Stimulated activated CD4-positive, alpha-beta T cell treated with anti-CD3 and anti-CD28 coated beads, Interleukin-12 subunit alpha, Interleukin-12 subunit beta, amount 100 ng/mL, for 4 hours (primary cell): ENCODE measurements at places on chromosomes 5 and 9.
A peak's percentile ranks its signal among the peaks of the same experiment; 100 is the strongest.

DNA sequence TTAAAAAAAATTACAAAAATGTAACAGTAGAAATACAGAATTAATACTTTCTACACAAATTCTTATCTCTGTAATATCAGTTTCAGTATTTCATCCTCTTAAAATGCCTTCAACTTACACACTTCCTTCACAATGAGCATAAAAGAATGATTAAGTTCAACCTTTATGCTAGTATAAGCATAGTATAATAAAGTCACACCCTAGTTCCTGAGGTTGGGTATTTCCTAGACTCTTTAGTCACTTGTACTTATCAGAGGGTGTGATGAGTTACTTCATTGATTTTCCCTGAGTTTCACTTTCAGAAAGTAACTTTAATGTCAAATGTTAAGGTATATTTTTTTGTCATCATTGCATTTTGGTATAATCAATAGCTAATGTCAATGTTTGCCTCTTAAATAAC lies 302.4 kb downstream of the PDE4D start:
- no peak for DNase-seq

DNA sequence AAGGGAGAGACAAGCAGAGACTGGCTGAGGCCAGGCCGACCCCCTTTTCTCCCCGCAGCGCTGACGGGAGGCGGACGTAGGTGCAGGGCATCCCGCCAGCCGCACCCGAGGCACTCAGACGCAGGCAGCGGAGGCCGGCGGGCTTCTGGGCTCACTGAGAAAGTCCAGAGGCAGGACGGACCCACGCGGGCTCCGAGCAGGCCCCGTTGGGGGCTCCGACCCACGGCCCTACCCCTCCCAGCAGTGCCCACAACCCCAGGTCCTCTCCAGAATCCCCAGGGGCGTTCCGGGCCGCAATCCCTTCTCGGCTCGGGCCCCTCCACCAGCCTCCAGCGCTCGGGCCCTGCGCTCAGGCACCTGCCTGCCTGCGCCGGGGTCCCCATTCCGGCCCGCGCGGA lies 543 bp downstream of the MTMR12 start:
- DNase-seq = peak; percentile 28

- DNase-seq = no peak
These were observed 7.6 kb downstream of the TSPAN17 start for GRCh38 chr5:176654856-176655255.

DNA sequence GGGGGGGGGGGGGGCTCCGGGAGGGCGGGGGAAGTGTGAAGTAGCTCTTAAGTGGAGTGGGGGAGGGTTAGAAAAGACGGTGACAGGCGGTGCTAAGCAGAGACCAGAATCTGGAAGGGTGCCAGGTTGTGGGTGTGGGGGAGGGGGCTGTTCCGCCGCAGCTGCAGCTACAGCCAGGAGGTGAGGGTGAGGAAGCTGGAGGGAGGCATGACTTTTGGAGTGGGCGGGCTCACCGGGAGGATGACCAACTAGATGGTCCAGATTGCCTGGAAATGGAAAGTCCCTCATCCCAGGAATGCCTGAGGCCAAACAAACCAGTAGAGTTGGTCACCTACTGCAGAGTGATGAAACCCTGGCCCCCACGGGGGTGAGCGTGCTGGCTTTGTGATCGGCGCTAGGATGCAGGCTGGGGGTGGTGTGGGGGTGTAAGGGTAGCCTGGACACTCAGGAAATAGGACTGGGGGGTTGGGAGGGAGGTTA lies 158.1 kb upstream of the SHB start:
- peak; percentile 49 for DNase-seq

DNA sequence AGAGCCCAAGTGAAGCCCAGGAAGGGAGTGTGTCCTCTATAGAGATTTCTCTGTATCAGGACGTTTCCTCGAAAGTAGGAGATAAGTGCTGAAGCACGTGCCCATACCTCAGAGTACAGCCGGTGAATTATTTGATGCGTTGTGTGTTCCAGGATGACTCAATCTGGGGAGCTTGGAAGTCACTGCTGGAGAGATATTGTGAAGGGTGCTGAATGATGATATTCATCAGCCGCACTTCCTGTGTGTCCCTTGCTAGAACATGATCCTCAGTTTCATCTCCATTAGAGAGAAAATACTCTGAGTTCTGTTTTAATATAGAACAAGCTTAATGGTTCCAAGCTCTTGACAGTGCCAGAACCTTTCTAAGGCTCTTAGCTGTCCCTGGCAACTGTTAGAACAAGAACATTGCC lies 402.3 kb upstream of the ADAMTSL1 start:
- no peak for DNase-seq

GRCh38 chr5:10590226-10590999 lies 26.5 kb downstream of the ANKRD33B start:
- no peak for DNase-seq

DNA sequence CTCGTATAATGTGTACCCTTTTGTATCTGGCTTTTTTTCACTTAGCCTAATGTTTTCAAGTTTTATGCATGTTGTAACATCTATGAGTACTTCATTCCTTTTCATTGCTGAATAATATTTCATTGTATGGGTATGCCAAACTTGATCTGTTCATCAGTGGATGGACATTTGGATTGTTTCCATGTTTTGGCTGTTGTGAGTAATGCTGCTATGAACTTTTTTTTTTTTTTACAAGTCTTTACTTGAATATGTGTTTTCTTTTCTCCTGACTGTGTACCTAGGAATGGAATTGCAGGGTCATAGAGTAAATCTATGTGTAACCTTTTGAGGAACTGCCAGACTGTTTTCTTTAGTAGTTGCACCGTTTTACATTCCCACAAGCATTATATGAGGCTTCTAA lies 52.4 kb downstream of the MTREX start:
- DNase-seq = no peak

DNA sequence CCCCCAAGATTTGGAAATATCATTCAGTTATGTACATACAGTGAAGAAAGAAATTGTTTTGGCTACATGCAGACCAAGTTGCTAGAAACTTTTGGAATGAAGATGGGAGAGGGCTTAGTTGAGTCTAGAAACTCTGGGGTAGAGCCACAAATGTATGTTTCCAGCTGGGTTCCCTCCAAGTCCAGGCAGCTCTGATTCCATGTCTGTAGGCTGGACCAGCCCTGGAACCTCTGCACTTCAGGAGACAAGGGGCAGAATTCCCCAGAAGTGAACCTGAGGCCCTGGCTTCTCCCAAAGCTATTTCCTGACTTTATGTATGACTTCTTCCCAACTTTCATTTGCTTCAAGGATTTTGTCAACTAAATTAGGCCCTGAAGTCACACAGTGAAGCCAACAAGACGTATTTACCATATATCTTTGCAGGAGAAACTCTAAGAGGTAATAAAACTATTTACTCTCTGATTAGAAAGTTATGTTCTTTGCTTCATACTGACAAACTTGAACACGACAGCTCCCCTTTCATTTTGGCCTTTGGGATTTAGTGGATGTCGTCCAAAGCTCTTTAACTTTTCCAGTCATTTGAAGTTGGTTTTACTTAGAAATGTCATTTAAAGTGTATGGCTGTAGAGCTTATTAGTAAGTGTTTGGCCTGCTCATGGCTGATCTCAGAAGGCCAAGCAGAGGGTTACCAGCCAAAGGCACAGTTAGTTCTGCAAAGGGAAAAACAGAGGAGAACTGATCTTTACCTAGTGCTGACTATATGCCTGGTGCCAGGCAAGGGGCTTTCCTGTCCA lies 152.0 kb upstream of the SLC28A3 start:
- DNase-seq = no peak

DNA sequence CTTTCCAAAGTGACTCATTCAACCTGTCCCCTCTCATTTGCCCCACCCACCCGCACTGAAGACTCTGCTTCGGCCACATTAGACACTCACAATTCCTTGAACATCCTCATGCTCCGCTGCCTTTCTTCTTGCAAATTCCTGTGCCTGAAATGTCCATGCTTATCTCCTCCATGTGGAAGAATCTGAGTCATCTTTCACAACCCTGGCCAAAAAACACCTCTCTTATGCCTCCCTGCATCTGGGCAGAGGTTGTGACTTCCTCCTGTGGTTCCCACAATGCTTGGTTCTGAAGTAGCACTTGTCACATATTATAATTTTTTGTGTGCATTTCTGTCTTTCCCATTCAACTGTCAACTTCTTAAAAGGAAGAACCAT lies 238.6 kb downstream of the ENC1 start:
- no peak for DNase-seq

- DNase-seq = no peak
These were observed 132.9 kb downstream of the ROR2 start for GRCh38 chr9:91817106-91817492.

- DNase-seq = no peak
These were observed 82.3 kb downstream of the SPTLC1 start for GRCh38 chr9:92032891-92033290.

- no peak for DNase-seq
These were observed 294.7 kb upstream of the TNC start for GRCh38 chr9:115412656-115413055.

GRCh38 chr5:66796305-66797292 lies 200.4 kb downstream of the MAST4 start:
- DNase-seq = no peak

DNA sequence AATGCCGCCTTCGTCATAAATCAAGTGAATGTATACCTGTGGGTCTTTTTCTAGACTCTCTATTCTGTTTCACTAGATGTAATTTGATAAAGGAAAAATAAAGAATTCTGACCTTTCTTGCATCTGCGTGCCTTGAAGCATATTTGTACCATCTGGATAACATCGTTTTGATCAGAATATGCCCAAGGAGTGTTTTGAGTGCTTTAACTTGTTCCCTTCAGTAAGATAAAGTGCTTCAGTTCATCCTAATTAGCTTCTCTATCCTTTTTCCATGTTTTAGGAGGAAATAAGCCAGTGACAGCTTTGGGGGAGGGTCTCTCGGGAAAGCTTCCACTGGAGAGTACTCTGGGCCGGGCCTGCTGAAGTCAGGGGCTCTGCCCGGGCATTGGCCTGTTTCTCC lies 113.5 kb upstream of the DAP start:
- no peak for DNase-seq

DNA sequence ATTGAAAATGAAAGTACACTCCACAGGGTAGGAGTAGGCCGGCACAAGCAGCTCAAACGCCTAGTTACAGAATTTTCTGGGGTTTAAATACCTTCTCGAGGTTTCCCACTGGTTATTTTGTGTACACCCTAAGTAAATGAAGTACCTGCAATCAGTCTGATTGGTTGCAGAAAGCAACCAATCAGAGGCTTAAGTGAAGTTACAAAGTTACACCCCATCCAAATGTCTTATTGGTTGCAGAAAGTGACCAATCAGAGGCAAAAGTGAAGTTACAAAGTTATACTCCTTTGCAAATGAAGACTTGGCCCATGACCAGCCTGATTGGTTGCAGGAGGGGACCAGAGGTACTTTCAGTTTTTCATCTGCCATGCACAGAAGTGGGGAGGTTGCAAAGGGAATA lies 33.2 kb upstream of the ERAP2 start:
- no peak for DNase-seq

DNA sequence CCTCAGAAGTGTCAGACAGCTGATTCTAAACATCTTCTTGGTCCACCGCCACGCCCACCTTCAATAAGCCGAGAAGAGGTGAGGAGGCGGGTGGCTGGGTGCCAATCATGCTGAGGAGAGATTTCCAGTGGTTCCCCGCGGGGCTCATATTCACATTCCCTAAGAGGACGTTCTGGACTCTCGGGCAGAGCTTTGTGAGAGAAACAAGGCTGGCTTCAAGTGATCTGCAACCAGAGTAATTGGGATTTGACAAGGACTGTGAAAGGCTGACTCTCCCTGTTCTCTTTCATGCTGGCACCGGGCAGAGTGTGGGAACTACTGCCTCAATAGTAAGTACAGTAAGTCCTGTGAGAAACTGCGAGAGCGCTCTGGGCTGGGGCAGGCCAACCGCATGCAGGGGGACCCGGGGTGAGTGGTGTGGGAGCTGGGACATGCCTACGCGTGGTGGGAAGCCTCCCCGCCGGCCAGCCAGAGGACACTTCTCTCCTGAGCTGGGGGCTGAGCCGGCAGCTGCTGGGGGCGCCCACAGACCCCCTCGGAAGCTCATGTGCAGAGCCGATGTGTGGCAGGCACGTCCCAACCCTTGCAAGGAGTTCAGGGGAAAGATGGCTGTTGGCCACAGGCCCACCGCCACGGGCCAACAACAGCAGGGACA lies 110.9 kb downstream of the LIFR start:
- no peak for DNase-seq

GRCh38 chr5:39517800-39518199 lies 93.0 kb upstream of the DAB2 start:
- DNase-seq = no peak

DNA sequence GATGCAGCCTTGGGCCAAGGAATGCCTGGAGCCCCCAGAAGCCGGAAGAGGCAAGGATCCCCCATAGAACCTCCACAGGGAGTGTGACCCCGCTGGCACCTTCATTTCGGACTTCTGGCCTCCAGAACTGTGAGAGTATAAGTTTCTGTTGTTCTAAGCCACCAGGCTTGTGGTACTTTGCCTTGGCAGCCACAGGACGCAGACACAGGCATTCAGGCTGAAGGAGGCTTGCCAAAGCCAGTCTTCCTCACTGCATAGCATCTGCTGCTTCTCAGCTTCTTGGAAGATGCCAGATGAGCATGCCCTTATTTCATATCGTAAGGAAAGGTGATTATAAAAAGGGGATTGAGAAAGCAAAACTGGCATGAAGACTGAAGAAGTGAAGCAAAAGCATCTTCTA lies 61.1 kb upstream of the TAS2R1 start:
- DNase-seq = no peak

GRCh38 chr5:144433893-144434292 lies 263.2 kb downstream of the KCTD16 start:
- DNase-seq = no peak

DNA sequence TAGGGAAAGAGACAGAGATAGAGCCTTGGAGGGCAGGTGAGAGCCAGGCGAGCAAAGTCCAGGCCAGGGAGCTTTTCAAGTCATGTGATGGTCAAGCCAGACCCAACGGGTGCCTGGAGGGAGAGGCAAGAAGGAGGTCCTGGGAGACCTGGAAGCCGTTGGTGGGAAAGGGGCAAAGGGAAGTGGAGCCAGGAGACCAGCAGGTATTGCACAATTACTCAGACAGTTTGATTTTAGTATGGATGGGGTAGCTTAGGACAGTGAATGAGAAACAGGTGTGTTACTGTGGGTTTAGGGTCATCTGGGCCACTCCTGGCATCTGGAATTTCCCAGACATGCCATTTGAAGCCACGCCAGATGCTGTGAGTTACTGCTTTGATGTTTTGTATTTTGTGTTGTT lies 5.1 kb downstream of the SECISBP2 start:
- no peak for DNase-seq

GRCh38 chr9:8670751-8671150 lies 871.2 kb upstream of the DMAC1 start:
- no peak for DNase-seq

DNA sequence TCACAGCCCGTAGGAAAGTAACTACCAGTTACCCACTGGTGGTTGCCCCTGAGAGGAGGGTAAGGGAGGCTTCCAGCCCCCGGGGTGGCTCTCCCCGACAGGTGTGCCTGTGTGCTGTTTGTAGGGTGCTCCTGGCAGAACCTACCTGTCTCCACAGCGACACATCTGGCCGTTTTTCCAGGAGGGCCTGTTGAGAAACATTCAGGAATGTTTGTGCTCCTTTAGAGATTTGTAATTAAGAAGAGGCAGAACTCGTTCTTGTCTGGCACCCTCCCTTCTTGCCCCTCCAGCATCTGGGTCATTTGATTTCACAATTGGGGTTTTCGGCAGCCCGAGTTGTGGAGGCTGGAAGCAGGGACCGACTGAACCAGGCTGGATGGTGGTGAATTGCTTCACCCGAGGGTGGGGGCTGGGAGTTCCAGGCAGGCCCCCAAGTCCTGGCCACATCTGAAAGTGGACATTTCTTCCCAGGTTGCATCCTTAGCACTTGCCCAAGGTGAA lies 74.2 kb downstream of the WWC1 start:
- DNase-seq = no peak
